ENCODE measurements at places on chromosomes 5 and 9.

GRCh38 chr9:130913599-130914416 is 17.2 kb upstream of the QRFP start:
- no peak for DNase-seq

DNA sequence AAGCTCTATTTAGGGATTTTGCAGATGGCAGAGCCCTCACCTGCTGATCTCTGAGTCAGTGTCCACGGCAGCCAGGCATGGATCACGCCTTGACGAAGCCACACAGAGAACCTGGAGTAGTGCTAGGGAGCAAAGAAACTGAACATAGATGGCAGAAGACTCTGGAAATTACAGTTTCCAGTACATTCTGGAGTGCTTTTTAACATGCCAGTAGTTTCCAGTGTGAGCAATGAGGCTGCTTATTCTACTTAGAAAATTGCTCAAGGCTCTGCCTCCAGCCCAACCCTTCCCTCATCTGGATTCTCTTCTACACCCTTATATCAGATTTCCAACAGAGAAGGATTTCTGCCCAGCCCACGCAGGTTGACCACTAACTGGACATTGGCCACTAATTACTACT is 203.3 kb downstream of the ADAMTS12 start:
- no peak for DNase-seq

DNA sequence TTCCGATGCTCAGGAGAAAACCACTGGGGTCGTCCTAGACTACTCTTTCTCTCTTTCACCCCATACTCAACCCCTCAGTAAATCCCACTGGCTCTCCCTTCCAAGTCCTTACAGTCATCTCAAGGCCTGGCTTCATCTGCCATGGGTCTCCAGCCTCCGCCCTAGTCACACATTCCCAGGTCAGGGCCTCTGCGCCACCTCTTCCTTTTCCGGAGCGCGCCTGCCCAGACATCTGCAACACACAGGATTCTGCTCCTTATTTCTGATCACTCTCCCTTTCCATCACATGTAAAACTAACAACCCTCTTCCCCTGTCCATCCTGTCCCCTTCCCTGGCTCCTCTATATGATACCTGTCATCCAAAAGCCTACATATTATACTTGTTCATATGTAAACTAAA is 39.8 kb downstream of the RAPGEF1 start:
- no peak for DNase-seq

- no peak for DNase-seq
Observed at GRCh38 chr5:133928587-133929393, 39.6 kb downstream of the C5orf15 start.

- no peak for DNase-seq
Observed at GRCh38 chr5:168417731-168418429, 68.4 kb upstream of the RARS1 start.

DNA sequence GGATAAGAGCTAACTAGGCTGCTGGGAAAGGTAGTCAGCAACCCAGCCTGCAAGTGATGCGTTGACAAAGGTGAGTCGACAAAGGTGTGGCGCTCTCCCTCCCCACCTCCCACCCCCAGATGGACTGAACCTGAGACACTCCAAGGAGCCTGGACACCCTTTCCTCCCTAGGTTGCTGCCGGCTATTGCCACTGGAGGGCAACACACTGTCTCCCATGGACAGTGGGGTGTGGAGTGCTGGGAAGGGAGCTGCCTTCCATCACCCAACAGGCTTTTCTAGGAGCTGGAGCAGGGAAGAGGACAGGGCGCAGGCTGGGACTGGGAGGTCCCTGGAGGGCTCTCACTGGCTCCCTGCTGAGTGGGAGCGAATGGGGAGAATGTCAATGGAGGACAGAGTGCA is 75.4 kb upstream of the ARAP3 start:
- no peak for DNase-seq

DNA sequence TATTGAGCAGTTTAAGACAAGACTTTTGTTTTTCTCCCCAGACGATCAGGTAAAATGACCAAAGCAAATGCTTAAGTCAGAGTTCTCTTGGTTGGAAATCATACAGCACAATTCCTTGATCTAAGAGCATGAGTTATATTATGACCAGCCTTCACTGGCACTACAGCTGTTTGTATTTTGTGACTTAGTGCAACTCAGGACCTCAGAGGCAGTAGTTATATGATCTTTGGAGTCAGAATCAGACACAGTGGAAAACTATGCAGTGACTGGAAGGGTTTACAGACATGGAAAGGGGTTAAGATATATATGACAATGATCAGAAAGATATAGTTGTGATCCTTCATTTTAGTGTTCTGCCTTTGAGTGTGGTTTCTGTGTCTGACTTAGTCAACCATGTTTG is 24.3 kb downstream of the RAD23B start:
- DNase-seq: no peak

GRCh38 chr5:132280371-132281240 is 13.6 kb upstream of the SLC22A4 start:
- no peak for DNase-seq

DNA sequence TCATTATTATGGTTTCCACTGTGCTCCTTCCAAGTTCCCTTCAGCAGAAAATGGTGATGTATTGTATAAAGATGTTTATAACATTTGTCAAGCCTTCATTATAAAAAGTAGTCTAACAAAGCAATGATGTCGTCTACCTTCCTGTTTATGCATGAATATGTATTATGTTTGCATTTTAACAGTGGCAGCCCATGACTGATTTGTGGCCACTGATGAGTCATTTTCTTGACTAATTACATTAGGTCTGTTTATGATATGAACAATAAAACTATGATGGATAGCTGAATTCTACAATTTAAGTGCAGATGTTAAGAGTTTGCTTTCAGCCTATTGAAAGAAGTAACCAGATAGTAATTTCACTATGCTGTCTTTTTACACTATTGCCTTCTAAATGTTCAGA is 75.4 kb upstream of the ADAMTS19 start:
- DNase-seq: no peak

- DNase-seq: no peak
Observed at GRCh38 chr5:167785901-167786300, 505.5 kb upstream of the WWC1 start.

DNA sequence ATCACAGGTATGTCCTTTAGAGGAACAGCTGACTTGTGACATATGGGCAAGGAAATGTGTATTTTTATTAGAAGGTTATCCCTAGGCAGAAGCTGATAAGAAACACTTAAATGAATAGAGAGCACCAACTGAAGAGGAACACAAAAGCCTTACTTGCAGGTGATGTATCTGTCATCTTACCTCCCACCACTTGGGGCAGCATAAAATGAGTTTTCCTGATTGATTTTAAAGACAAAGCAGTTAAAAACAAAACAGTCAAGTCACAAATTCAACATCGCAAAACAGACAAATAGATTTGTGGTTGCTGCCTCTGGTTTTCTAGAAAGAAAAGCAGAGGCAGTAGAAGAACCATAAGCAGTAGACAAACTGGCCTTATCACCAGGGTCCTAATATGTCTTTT is 302.4 kb upstream of the ZNF462 start:
- DNase-seq: no peak

- DNase-seq: no peak
Observed at GRCh38 chr5:18551716-18552115, 917.5 kb downstream of the TAF11L14 start.

GRCh38 chr5:83498585-83498984 is 27.0 kb downstream of the VCAN start:
- no peak for DNase-seq

DNA sequence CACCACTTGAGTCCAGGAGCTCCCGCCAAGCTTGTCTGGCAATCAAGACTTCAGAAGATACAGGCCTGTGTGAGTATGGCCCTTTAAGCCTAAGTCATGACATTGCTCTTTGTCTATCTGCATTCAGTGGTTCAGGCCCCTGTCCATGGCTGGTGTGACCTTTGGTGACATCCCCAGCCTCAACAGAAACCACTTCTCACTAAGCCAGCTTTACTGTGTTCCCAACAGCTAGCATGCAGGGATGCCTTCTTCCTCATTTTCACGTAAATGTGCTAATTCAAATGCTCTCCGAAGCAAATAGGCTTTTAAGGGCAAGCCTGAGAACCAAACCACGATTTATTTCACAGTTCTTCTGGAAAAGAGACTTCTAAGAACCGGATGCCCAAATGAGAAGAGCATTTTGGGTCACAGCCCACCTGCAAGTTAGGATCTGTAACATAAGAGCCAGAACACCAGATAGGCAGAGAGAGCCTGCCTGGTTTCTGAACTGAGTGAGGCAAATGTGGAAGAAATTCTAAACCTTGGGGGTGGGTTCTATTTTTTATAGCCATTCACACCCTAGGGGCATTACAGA is 14.9 kb downstream of the CD180 start:
- no peak for DNase-seq

GRCh38 chr5:90709323-90710155 is 150.9 kb downstream of the ADGRV1 start:
- peak; percentile 50 for DNase-seq

GRCh38 chr9:113775749-113776148 is 100.4 kb upstream of the ZNF618 start:
- DNase-seq: no peak

GRCh38 chr5:76422227-76422626 is 19.1 kb downstream of the IQGAP2 start:
- DNase-seq: no peak

DNA sequence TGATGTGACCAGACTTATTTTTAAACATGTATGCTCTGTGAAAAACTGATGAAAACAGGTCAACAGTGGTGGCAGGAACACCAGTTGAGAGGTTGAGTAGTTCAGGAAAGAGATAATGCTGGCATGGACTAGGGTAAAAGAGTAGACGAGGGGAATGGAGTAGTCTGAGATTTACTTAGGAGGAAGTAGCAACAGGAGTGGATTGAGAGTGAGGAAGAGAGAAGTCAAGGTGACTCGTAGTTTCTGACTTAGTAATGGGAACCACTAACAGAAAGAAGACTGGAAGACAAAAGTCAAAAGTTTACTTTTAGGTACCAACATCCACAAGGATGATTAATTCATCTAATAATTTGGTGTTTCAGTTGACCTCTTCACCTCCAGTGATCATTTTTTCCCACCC is 3.6 kb downstream of the SRA1 start:
- no peak for DNase-seq

GRCh38 chr9:100070104-100071041 is 28.4 kb downstream of the ERP44 start:
- DNase-seq: no peak

GRCh38 chr5:39587675-39588074 is 162.9 kb upstream of the DAB2 start:
- no peak for DNase-seq

DNA sequence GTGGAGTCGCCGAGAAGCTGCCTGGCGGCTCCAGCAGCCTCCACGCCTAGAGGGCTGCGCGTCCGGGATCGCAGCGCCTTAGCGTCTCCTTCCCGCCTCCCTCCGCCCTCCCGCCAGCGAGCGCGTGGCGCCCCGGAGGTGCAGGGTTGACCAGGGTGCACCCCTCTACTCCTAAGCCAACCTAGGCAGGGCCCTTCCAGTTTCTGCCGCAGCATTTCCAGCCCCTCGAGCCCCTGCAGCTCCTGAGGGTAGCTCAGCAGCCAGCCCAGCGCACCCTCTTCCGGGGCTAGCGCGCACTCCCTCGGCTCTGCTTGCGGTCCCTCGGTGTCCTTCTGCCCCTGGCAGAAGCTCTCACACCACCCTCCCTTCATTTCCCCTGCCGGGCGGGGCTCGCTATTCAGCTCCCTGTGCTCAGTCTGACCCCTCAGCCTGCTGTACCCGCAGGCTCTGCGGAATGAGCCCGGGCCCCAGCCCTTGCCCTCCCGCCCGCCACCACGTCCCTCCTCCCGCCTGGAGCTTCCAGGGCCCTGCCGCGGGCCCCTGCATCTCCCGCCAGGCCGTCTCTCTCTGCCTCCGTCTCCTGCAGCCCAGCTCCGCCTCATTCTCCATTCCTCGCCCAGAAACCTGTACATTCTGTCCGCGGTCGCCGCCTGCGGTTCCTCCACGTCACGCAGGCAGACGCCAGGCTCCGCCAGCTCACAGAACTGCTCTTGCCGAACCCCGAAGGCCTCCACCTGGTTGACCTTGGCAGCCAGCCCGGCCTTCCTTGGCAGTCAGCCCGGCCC is 61.8 kb downstream of the SPATA31C2 start:
- DNase-seq: peak; percentile 60

DNA sequence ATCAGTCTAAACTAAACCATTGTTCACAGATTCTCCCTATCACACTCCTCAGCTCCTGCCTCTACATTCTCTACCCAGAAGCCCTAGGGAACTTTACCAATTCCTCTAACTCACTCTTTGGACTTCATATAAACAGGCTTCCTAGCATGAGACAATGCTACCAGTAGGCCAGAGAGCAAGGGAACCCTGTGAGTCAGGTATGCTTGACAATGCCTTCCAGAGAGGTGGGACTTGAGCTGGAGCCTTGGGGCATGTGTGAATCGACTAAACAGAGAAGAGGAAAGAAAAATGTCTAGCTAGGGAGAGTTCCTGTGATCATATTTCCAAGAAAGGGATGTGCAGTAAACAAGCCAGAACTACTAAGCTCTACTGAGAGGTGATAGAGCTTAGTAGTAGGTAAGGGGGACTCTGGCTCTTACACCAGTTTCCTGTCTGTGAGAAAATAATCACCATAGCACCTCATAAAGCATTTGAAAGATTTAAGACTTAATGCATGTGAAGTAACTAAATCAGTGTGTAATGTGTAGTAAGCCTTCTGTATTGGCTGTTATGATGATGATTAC is 6.4 kb upstream of the RFK start:
- DNase-seq: no peak

- DNase-seq: no peak
Observed at GRCh38 chr5:80037366-80037765, 2.2 kb downstream of the THBS4 start.

DNA sequence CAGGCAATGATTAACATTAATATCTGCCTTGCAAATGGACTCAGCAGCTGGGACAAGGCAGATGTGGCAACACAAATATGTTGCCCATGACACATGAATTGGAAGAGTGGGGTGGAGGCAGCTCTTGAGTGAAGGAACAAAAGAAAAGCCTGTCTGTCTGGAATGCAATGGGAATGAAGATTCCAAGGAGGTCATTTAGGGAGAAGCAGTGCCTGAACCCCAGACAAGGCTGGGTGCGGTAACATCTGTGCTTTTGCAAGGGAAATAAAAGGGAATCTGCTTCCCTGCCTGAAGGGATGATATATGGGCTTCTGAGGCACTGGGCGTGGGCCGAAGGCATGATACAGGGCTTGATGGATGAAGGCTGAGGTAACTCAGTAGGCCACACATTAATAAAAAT is 94.1 kb upstream of the TRIM32 start:
- DNase-seq: no peak

GRCh38 chr5:84285641-84286637 is 98.7 kb downstream of the EDIL3 start:
- DNase-seq: no peak

GRCh38 chr9:134750450-134751155 is 109.0 kb downstream of the COL5A1 start:
- no peak for DNase-seq

- no peak for DNase-seq
Observed at GRCh38 chr9:70618784-70619183, 204.3 kb upstream of the KLF9 start.

DNA sequence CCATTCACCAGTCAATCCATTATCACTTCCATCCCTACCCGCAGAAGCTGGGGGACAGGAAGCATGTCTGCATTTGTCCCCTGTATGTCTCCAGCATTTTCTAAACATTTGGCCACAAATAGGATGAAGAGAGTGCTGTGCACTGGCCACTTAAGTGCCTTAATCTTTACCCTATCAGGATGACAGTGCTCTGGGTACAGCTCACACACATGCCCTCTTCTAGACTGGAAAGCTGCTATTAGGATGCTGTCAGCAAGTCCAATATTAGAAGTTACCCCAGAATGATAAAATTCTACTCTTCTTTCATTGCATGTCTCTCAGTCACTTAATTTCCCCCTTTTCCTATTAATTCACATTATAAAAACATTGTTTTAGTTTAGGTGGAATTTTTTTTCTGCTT is 168.4 kb downstream of the RASEF start:
- DNase-seq: no peak
